Cardiac septum (tissue), 1 donor: ENCODE measurements at places on chromosomes 3 and 15. TPM values are rescaled to one million over a fixed set of nuclear protein-coding genes. Genes with fewer than 3 reads are reported as not detected.

DNA sequence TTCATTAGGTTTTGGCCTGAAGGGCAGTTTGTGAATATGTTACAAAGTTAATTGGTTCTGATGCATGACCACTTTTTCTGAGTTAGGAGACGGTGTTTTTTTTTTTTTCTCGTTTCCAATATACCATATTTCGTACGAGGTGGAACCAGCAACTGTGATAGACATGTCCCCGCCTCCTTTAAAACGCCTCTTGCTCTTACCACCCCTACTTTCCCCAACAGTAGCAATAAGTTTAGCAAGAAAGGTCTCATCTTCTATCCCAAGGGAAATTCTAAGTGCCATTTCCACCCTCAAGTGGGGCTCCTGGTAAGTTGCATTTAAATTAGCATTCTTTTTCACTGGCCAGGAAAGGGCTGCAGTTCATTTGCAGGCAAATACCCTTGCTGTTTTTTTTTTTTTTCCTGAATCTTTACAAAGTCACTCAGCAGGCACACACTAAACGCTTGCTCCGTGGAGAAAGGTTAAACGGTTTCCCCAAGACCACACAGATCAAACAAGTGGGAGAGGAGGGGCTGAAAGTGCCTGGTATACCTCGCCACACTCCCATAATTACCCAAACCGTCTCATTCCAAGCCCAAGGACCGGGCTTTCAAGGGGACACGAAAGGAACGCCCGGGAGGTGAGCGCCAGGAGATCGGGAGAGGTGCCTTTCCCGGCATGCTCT, 39.5 kb upstream of the MGA start:
- DNase-seq: no peak

DNA sequence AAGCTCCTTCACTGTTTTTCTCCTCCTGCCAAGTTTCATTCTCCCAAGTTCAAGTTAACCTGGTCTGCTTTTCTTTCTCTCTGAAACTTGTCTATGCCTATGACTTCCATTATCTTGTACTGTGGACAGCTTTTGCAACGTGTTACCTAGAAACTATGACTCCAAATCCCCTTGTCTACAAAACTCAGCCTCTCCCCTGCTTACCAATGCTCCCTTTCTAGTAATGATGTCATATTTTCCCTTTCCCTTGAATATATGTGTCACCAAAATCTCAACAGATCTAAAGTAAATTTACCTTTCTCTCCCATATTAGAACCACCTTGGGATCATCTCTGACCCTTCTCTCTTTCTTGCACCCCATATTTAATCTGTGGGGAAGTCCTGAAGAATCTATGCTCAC, 10.5 kb upstream of the ABHD2 start:
- no peak for DNase-seq

DNA sequence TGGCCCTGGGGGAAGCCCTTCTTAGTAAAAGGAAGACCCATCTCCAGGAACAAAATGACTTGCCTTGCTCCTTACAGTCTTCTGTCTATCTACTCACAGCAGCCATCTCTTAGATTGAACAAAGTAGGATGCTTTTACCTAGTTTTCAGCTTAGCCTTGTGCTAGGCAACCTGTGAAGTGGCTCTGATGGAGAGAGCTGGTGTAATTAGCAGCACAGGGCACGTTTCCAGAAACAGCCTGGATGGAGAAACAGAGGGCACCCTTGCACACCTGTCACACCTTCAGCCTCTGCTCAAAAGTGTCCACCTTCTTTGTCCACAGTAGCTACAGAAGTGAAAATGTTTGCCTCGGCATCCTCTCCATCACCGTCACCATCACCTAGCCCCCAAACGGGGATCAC, 292.9 kb downstream of the RORA start:
- DNase-seq: no peak

Gene ERICH6
- total RNA-seq: 0.19 TPM

Gene TAGLN3
- total RNA-seq: 0.46 TPM
